ENCODE measurements at places on chromosomes 12 and 14.

GRCh38 chr14:87998482-87998881, 5.5 kb upstream of the GALC start:
- DNase-seq: no peak

DNA sequence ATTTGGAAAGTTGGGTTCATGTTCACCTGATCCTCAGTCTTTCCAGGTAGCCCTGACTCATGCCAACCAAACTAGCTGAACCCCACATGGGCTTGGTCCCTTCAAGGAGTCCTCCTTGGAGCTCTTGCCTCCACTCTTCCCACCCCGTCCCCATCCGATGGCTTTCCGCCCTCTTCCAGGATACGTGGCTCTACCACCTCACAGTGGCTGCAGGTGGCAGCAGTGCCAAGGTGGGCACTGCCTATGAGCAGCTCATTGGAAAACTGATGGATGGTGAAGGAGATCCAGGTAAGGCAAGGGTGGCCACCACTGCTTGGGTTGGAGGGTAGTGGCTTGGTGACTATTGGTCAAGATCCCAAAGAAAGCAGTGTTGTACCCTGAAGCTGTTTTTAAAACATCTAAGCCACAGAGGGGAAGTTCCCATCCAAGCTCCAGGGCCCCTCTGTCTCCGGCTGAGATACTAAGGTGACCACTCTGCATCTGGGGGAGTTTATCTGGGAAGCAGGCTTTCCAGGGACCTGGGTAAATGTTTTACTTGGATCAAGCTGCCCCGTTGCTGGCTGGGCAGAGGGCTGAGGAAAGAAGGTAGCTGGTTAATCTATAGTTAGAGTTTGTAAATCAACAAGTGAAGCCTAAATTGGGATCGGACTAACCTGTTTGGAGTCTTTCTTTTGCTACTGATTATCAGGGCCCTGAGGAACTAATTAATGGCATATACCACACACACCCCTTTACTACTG, 23.7 kb downstream of the PIGH start:
- DNase-seq: no peak

DNA sequence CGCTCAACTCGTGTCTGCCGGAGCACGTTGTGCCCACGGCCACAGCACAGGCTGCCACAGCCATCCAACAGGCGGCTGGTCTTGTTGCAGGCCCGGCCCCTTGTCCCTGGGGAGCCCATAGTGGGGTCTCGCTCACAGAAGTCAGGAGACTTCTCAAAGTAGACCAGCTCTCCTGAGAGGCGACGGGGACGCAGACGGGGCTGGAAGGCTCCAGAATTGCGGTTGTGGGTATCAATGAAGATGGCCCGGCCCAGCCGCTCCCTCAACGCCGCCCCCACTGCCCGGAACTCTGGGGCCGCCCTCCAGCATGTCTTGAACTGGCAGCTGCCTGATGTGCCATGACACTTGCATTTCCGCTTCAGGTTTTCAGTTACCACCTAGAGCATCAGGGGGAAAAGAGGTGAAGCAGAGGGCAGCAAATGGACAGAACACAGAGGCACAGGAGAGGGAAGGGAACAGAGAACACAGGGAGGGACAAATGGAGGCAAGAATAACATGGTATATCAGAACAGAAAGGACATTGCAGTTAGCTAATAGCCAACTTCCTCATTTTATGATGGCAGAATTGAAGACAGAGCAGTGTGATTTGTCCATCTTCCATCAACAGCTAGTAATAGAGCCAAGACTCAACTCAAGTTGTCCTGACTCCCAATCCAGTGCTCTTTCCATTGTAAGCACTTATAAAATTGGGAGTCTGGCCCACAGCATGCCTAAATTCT, 5.2 kb downstream of the WNT10B start:
- no peak for DNase-seq

DNA sequence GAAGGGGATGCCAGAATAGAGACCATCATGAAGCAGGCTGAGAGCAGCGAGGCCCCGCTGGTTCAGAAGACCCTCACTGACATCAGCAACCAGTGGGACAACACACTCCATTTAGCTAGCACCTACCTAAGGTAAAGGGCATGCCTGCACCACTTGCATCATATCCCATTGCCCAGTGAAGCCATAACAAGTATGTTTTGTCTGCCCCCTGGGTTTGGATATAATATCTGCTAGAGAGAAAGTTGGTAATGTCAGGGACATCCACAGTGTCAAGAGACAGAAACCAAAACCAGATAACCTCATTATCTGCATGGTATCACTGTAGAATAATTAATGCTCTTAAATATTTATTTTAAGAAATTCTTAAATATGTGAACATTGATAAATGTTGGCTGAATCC, 173.8 kb downstream of the SYNE2 start:
- DNase-seq: no peak

DNA sequence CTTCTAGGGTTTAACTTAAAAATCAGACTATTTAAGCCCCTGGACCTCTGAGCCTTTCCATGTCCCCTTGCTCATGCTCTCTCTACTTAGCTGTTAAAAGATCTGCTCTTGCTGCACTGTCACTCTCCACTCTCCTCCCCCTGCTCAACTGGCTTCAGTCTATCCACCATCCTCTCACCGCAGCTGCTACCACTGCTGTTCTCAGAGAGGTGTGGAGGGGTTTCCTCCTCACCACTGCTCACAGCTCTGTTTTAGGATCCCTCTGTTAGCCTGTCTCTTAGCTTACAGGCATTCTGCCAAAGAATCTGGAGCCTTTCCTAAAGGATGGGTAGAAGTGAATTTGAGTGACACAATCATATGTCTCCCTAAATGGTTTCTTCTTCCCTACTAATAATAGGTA, 43.7 kb upstream of the ATP2B1 start:
- no peak for DNase-seq

DNA sequence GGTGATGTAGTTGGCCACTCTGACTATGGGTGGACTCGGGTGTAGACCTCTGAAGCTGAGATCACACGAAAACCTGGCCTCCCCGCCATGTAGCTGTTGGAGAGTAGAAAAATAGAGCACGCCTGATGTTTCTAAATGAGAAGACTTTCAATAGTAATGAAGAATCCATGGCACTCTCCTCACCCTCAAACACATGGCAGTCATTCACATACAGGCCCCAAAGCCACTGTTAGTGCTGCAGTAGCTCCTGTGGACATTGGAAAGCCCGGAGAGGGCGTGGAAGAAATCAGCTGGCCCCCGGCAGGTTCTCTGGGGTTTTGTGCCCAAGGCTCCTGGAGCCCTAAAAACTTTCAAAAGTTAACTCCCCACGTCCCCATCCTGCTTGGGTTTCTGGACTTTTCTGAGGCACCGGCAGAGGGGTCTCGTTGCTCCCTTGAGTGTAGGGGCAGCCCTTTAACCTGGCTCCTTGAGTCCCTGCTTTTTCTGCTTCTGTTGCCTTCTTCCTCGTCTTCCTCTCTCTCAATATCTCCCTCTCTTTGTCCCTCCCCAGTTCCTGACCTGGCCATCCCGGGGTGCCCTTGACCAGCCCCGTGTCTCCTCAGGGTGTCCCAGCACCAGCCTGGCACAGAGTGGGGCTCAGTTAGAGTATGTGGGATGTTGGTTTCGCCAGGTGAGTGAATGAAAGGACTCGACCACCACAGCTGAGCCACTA, 8.3 kb downstream of the MEG3 start:
- DNase-seq: no peak

Data from RPMI8226 (cell line).